ENCODE measurements at places on chromosomes 1 and 21.

DNA sequence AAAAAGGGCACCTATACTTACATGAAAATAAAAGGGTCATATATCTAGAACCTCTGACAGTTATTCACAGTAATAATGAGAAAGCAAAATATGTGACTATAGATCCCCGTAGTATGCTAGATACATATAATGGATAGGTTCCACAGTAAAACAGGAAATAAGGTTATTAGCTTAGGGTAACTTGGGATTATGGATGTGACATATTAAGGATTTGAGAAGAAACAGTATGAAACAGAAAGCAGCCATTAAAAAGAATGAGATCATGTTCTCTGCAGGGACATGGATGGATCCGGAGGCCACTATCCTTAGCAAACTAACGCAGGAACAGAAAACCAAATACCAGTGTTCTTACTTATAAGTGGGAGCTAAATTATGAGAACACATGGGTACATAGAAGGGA is 1547.3 kb downstream of the BRINP3 start:
- H3K27me3 ChIP-seq, result no peaks in the 10 kb centered on the region
- no peak overlapping the region for H3K4me3 ChIP-seq
- H3K4me1 ChIP-seq, result no peaks in the 10 kb centered on the region
- no peak for DNase-seq
- no peak overlapping the region for H3K27ac ChIP-seq

DNA sequence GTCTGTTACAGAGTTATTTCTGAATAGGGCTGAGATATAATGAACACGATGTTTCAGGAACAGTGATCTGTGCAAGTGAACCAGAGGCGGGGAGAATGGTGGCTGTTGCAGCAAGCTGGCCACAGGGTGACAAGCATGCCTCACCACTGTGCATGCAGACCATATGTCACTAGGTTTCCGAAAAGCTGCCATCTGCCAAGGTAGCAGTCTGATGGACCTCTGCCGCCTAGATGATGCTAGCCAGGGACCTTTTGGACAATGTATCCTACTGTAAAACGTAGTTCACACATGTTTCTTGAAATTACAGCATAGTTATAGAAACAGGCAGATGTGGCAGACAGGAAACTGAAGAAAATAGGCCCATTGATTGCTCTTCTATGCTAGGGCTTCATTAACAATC is 204.2 kb upstream of the RRP15 start:
- no peak overlapping the region for H3K27ac ChIP-seq
- no peaks in the 10 kb centered on the region for H3K27me3 ChIP-seq
- no peaks in the 10 kb centered on the region for H3K4me1 ChIP-seq
- H3K36me3 ChIP-seq, result no peaks in the 10 kb centered on the region
- no peak for DNase-seq

DNA sequence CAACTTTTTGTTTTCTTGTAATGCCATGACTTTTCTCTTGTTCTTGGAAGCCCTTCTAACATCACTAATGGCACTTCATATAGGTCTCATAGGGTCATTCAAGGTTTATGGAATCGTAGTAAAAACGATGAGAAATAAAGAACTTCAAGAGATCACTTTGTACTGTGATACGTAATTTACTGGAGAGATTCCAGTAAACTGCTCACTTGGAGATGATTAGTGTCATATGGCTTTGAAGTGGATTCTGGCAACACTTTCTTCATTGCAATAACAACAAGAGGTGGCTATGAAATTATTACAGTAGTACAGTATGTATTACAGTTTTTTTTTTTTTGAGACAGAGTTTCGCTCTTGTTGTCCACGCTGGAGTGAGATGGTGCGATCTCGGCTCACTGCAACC is 103.4 kb downstream of the RUSC1 start:
- no peak for DNase-seq
- no peak overlapping the region for H3K27ac ChIP-seq
- no peaks in the 10 kb centered on the region for H3K4me1 ChIP-seq
- peaks cover 20% of the 10 kb centered on the region for H3K36me3 ChIP-seq
- no peaks in the 10 kb centered on the region for H3K27me3 ChIP-seq

GRCh38 chr1:90402893-90403849 is 313.9 kb downstream of the BARHL2 start:
- no peak overlapping the region for H3K27ac ChIP-seq
- H3K4me1 ChIP-seq, result no peaks in the 10 kb centered on the region
- H3K27me3 ChIP-seq, result no peaks in the 10 kb centered on the region
- no peaks in the 10 kb centered on the region for H3K36me3 ChIP-seq

- H3K27me3 ChIP-seq, result no peaks in the 10 kb centered on the region
- H3K36me3 ChIP-seq, result no peaks in the 10 kb centered on the region
- H3K4me3 ChIP-seq, result no peak overlapping the region
- no peak for DNase-seq
- H3K4me1 ChIP-seq, result no peaks in the 10 kb centered on the region
- H3K27ac ChIP-seq, result no peak overlapping the region
Observed at GRCh38 chr1:222084996-222085395, 343.1 kb upstream of the DUSP10 start.

DNA sequence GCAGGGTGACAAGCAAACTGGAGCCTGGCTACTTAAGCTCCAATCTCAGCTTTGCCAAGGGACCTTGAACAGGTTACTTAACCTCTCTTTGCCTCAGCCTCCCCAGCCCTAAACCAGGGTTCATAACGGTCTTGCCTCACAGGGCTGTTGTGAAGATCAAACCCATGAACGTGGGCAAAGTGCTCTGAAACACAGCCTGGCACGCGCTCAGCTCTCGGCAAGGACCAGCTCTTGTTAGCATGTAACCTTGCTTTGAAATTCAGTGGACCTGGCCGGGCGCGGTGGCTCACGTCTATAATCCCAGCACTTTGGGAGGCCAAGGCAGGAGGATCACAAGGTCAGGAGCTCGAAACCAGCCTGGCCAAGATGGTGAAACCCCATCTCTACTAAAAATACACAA is 24.8 kb downstream of the RAP1GAP start:
- no peaks in the 10 kb centered on the region for H3K4me1 ChIP-seq
- H3K36me3 ChIP-seq, result no peaks in the 10 kb centered on the region
- no peak overlapping the region for H3K27ac ChIP-seq
- H3K27me3 ChIP-seq, result no peaks in the 10 kb centered on the region

DNA sequence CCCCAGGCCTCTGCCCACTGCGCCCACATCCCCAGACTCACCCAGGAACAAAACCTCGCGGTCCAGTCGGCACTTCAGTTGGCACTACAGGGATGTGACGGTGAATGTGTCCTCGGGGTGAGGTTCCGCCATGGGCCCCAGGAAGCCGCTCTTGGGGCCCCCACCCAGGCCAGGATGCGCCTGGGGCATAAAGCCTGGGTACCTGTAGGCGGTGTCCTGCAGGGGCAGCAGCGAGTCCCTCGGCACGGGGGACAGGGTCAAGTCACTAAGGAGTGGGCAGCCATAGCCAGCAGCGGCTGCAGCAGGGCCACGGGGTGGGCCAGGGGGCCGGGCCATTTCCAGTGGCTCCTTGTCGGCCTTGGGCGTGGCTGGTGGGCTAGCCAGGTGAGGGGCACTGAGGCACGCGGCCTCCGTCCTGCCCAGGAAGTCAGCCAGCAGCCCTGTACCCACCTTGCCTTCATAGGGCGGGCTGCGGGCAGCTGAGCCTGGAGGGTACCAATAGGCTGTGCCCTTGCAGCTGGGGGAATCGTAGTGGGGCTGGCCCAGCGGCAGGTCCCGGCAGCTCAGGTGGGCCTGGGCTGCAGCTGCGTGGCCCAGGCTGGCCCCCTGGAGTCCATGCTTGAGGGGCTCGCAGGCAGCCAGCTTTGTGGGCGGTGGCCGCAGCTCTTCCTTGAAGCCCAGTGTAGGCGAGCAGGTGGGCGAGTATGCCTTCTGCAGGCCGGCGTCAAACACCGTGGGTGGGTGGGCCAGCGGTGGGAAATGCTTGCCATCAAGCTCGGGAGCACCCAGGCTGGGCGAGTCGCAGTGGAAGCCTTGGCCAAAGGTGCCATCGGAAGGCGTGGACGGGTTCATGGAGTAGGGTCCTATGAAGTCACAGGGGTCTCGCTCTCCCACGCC is 56.5 kb downstream of the AHDC1 start:
- H3K27me3 ChIP-seq, result no peaks in the 10 kb centered on the region
- H3K4me1 ChIP-seq, result peaks cover 53% of the 10 kb centered on the region
- H3K27ac ChIP-seq, result peak overlapping the region; percentile 82
- no peak for DNase-seq
- H3K36me3 ChIP-seq, result peaks cover 67% of the 10 kb centered on the region

GRCh38 chr1:39901464-39901713 is 328 bp downstream of the MYCL start:
- no peak overlapping the region for H3K27ac ChIP-seq
- peaks cover 17% of the 10 kb centered on the region for H3K4me1 ChIP-seq
- H3K36me3 ChIP-seq, result no peaks in the 10 kb centered on the region
- DNase-seq, result no peak
- peak overlapping the region; percentile 56 for H3K4me3 ChIP-seq

- H3K4me3 ChIP-seq, result no peak overlapping the region
- H3K4me1 ChIP-seq, result no peaks in the 10 kb centered on the region
- no peak overlapping the region for H3K27ac ChIP-seq
- no peak for DNase-seq
Observed at GRCh38 chr1:193785850-193786420, 599.5 kb upstream of the B3GALT2 start.

- peaks cover 22% of the 10 kb centered on the region for H3K4me1 ChIP-seq
- peak within 1 kb of the TSS; percentile 93 for H3K4me3 ChIP-seq
- peak within 1 kb of the TSS; percentile 99 for H3K27ac ChIP-seq
- peak; percentile 84 for DNase-seq
- H3K27me3 ChIP-seq, result no peaks in the 10 kb centered on the region
- H3K36me3 ChIP-seq, result no peaks in the 10 kb centered on the region
Observed at GRCh38 chr1:81800695-81801650, at the start of gene ADGRL2. Gene ADGRL2 (plus strand): TSS chr1:81800934. CDS start chr1:81836985, 36,051 bp downstream.

GRCh38 chr1:70863239-70863638 is 184.4 kb downstream of the PTGER3 start:
- no peak overlapping the region for H3K4me3 ChIP-seq
- H3K4me1 ChIP-seq, result no peaks in the 10 kb centered on the region
- H3K36me3 ChIP-seq, result no peaks in the 10 kb centered on the region
- DNase-seq, result no peak
- H3K27me3 ChIP-seq, result no peaks in the 10 kb centered on the region

GRCh38 chr1:1625404-1625775 is 6.6 kb upstream of the MMP23B start:
- no peak for DNase-seq
- H3K4me3 ChIP-seq, result no peak overlapping the region
- peaks cover 9% of the 10 kb centered on the region for H3K36me3 ChIP-seq

- peaks cover 8% of the 10 kb centered on the region for H3K4me1 ChIP-seq
- no peaks in the 10 kb centered on the region for H3K36me3 ChIP-seq
- H3K27ac ChIP-seq, result no peak overlapping the region
- no peaks in the 10 kb centered on the region for H3K27me3 ChIP-seq
- no peak overlapping the region for H3K4me3 ChIP-seq
- DNase-seq, result no peak
Observed at GRCh38 chr21:28216976-28217523, 775.6 kb downstream of the LTN1 start.

DNA sequence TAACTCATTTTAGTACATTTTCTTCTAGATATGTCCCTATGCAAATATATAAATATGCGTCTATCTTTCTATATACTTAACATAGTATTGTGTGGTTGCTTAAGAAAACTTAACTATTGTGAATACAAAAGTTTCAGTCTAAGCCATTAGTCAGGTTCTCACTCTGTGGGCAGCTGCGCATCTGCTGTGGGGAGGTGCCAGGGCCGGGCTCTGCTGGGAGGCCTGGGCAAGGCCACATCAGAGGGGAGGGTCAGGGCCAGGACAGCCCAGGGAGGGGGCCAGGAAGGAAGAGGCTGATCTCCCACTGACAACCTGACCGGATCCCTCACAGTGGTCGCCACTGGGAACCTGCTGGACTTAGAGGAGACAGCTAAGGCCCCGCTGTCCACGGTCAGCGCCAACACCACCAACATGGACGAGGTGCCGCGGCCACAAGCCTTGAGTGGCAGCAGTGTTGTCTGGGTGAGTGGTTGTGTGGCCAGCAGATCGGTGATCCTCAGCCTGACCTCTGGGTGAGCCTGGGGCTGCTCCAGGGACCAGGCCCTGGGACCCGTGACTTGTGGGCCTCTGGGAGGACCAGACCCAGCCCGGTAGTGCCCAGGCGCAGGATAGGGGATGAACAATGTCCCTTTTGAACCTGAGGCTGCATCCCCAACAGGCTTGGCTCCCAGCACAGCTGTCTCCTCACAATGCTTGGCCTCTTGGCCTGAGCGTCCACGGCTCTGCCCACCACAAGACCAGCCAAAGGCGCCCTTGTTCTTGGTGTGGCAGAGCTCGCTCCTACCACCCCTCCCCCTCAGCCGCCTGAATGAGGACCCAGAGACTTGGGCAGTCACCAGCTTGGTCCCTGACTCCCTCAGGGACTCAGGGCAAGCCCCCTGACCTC is 20.2 kb downstream of the LDLRAP1 start:
- H3K27me3 ChIP-seq, result no peaks in the 10 kb centered on the region
- DNase-seq, result no peak
- H3K36me3 ChIP-seq, result peaks cover 68% of the 10 kb centered on the region
- peaks cover 30% of the 10 kb centered on the region for H3K4me1 ChIP-seq
- H3K4me3 ChIP-seq, result no peak overlapping the region
- H3K27ac ChIP-seq, result no peak overlapping the region

DNA sequence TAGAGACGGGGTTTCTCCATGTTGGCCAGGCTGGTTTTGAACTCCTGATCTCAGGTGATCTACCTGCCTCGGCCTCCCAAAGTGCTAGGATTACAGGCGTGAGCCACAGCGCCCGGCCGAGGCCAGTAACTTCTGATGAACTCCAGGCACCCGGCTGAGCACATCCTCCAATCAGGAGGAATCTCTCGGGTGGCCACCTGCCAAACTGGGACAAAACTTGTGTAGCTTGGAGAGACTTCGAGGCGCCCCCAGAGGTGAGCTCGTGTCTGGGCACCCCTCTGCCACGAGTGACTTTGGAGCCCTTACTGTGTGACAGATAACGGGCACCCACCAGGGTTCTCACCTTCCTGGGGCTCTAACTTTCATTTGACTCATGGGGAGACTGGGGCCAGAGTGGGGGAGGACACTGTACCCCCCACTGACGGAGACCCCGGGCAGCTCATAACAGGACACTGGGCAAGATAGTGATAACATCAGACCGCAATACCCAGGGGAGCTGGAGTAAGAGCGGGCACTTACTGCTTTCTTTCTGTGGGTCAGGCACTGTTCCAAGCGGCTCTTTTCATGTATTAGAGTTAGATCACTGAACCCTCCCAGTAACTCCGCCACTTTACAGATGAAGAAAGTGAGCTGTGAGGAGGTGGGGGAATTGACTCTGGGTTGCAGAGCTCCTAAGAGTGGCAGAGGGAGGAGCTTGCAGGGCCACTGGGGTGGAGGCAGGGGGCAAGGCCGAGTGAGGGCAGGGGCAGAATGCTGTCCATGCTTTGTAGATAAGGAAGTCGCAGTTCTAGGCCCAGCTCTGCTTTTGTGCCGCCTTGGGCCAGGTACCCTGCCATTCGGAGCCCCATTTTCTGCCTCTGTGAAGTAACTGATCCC is 1.9 kb upstream of the PADI2 start:
- H3K36me3 ChIP-seq, result no peaks in the 10 kb centered on the region
- no peak overlapping the region for H3K27ac ChIP-seq
- H3K4me1 ChIP-seq, result peaks cover 14% of the 10 kb centered on the region
- H3K27me3 ChIP-seq, result no peaks in the 10 kb centered on the region
- H3K4me3 ChIP-seq, result no peak overlapping the region

All from tibial artery (tissue), 4 donors.